ENCODE measurements at places on chromosomes 3 and 15.
A peak's percentile ranks its signal among the peaks of the same experiment; 100 is the strongest.

DNA sequence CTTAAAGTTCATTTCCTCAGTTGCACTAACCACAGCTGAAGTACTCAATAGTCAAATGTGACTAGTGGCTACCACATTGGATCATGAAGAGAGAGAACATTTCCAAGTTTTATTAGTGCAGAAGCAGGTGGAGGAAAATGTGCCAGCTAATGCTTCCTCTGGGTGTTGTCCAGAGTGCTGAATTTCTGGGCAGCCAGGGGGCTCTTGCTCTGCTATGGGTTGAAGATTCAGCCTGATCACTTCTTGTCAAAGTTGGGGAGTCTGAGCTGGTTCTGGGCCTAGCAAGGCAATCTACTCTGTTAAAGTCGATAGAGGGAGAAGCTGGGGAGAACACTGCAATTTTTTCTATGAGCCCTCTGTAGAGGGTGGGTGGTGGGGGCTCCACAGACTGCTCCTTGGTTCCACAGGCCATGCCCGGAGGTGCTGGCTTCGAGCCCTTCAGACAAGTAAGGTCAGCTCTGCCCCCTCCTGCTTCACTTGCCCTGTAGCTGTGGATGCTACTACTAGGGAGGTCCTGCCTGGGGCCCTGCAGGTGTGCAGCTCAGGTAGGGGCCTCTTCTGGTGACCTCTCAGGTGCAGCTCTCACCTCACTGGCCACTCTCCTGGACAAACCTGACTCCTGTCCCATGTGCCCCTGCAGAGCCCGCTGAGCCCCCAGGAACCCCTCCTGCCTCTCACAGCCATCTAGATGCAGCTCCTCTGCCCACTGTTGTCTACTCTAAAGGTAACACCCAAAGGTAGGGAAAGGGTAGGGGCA is 8.2 kb downstream of the ALG3 start:
- DNase-seq = no peak

DNA sequence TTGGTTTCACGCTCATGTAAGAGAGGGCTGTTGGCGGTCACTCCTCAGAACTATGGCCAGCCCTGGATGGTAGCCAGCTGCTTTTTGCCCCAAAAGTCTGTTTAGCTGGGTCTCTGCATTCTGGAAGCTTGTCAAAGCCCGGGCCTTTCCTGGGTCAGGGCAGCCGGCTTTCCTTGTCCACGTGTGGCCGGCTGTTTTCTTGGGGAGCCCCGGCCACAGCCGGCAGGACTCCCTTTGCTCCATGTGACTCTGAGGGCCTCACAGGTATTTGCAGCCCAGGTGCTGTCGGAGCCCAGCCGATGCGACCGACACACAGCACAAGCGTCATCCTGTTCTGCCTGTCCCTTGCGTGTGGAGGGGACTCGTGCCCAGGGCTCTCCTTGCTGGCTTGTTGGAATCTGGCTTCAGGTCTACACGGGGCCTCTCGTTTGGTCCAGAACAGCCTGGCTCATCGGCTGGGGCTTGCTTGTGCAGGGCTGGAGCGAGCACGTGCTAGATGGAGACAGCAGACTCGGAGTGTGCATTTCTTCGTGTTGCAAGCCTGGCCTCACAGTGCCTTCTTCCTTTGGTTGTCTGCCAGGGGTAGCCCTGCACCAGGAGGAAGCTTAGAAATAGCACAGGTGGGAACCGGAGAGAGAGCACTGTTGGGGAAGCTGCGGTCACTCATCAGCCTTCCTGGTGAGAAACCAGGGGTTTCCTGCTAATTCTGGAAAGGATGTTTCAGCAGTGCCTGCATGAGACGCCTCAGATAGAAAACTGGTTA is 51.5 kb downstream of the PGPEP1L start:
- DNase-seq = no peak

DNA sequence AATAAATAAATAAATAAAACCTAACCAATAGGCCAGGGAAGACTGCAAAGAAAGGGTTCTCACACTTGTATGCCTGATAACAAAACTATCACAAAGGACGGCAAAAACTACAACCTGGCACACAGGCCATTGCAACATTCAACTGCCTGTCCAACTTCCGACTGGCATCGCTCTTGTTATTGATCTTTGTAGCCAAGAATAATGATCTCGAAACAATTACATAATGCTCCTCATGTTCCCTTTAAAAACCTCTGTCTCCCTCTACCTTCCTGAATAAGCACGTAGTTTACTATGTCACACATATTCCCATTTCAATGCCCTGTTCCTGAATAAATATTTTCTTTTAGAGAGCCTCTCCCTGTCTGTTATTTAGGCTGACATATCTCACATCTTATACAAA is 74.3 kb downstream of the B3GNT5 start:
- no peak for DNase-seq

DNA sequence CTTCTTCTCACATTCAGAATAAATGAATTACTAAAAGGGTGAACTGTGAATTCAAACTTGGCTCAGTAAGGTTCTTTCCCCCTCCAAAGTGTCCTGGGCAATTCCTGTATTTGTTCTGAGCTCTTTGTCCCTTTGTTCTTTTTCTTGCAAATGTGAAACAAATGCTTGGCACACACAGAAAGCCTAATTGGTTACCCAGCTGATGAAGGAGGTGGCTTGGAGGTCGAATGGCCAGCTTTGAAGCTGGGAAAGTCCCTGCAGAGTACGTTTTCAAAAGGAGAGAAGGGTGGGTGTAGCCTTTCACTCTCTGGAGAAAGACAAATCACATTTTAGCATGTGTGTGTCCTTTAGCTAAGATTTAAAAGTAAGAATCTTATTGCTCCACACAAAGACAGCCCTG is 154.4 kb downstream of the PEX5L start:
- no peak for DNase-seq

DNA sequence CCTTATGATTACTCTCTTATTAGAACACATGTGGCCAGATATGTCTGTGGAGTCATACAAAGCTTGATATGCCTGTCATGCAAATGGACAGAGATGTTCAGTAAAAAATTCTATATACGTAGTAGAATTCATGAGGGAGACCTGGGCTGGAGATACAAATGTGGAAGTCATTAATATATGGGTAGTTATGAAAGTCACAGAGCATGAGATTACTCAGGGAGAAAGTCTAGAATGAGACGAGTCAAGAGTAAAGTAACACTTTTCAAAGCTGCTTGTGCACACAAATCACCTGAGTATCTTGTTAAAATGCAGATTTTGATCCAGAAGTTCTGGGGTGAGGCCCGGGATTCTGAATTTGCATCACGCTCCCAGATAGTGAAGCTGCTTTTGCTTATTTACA is 28.4 kb downstream of the OXSM start:
- DNase-seq = no peak

GRCh38 chr3:12719984-12720898 is 38.8 kb downstream of the TMEM40 start:
- peak; percentile 65 for DNase-seq

DNA sequence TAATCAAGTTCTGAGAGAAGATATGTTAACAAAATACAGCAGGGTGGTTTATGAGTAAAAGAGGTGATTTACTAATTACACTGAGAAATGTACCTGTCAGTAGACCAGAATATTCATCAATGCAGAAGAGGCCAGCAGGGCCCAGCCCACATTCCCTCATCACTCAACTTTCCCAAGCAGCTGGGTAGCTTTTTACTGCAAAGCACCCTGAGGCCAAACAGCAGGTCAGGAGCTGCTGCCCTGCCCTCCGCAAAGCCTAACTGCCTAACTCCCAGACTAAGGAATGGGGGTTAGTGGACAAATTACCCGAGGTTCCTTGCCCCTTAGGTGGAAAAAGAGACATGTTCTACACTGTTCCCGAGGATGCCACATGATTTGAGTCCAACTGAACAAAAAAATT is 108.2 kb downstream of the TBL1XR1 start:
- DNase-seq = no peak

- DNase-seq = peak; percentile 26
Observed at GRCh38 chr15:97903971-97904572, 56.4 kb upstream of the ARRDC4 start.

- DNase-seq = no peak
Observed at GRCh38 chr3:148233403-148233802, 464.3 kb upstream of the AGTR1 start.

DNA sequence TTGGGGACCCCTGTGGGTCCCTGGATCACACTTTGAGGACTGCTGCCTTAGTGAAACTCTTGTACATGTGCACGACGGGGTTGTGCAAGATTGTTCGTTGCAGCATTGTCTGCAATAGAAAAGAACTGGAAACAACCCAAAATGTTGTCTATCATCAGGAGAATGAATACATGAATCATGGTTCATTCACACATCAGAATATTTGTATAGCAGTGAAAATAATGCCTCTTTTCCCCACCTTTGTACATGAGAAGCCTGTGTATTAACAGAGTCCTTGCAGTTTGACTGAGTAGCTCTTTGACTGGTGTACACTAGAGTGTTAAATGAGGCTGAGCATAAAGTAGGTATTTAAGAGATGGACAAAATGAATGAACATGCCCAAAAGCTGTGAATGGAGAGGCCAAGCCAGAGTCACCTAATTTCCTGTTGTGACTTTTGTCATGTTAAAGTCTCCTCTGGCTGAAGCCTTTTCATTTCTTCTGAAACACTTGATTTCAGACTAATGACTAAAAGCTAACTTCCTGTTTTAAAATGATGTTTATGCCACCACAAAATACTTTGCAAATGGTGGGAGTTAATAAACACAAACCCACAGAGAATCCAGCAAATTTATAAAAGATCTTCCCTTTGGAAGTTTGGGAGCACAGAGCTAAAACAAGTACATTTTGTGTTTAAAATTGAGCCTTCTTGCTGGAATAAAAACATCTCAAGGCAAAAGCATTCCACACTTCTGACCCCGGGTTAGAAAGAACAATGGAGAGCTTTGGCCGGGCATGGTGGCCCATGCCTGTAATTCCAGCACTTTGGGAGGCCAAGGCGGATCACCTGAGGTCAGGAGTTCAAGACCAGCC is 20.6 kb upstream of the USP3 start:
- no peak for DNase-seq

Data from NCI-H1092 (cell line).